ENCODE measurements at places on chromosomes 2 and 18. TPM values are rescaled to one million over a fixed set of nuclear protein-coding genes. Genes with fewer than 3 reads are reported as not detected.
A peak's percentile ranks its signal among the peaks of the same experiment; 100 is the strongest.

DNA sequence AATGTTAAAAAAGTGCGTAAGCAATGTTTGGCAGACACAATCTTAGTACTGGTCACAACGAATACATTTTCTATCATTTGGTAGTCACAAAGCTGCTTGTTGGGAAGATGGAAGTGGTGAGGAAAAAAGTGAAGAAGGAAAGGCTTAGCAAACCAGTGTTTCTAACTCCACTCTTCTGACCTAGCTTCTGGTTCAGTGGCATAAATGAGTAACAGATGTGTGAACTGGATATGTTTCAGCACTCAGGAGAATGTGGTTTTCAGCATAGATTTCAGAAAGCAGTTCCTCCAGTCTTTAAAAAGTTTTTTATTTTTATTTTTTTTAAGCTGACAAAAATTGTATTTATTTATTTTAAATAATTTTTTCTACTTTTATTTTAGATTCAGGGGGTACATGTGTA is 357.1 kb downstream of the CPS1 start:
- DNase-seq, result no peak

GRCh38 chr2:64267699-64268098 is 123.5 kb upstream of the PELI1 start:
- no peak for DNase-seq

DNA sequence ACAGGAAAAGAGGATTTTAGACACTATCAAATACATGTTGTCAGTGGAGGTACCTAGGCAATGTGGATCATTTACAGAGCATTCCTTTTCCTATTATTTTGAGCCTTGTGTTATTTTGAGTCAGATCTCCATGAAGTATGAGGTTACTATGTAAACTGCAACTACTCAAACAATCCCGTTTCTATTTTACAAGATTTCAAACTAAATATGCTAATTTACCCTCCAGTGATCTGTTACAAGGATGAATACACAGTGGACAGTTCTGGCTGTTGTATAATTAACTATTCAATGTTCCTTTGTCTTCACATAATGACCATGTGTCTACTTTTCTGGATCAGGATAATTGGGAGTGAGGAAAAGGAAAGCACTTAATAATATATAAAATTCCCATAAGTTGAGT is 4.6 kb downstream of the HOXD1 start:
- no peak for DNase-seq

- no peak for DNase-seq
Measured at GRCh38 chr18:59305295-59305694, 13.2 kb downstream of the CPLX4 start.

- no peak for DNase-seq
Measured at GRCh38 chr18:7908681-7909299, 341.7 kb downstream of the PTPRM start.

- DNase-seq, result no peak
Measured at GRCh38 chr2:211368467-211368866, 812.1 kb downstream of the CPS1 start.

GRCh38 chr2:226971084-226971483 is 135.2 kb downstream of the RHBDD1 start:
- DNase-seq, result no peak

DNA sequence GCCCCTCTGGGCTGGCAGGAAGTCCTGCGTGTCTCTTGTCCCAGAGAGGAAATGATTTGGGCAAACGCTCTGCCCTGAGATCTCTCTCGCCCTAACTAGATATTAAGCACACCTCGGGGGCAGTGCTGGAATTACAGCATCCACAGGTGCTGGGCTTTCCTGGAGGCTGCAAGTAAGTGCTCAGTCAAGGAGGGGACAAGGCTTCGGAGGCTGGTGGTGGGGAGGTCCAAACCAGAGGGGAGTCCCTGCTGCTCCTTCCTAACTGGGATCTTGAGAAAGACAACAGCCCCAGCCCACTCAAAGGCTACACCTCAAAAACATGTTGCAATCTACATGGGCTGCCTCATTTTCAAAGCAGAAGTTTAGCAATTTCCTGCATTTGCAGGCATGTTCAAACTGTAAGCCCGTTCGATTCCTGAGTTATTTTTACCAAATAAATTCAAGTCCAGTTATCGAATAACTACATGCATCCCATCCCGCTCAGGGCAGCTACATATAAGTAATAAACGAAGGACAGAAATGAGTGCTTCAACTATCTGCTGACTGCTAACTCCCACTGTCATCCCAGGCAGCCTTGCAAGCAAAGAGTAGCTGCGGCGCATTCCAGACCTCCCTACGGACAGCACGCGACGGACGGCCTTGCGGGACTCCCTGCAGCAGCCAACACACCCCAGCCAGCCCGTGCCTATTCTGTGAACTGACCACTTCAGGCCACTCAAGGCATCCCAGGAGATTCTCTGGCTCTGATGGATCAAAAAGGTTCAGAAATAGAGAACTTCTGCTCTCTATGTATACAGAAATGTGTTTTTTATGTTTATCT is 27.5 kb downstream of the ZNF516 start:
- DNase-seq, result no peak

- no peak for DNase-seq
Measured at GRCh38 chr18:6509832-6510231, 95.1 kb upstream of the L3MBTL4 start.

GRCh38 chr2:39667104-39667885 is 1.6 kb downstream of the TMEM178A start:
- DNase-seq, result no peak

- DNase-seq, result no peak
Measured at GRCh38 chr18:27022477-27022876, 157.0 kb upstream of the AQP4 start.

- no peak for DNase-seq
Measured at GRCh38 chr18:58823412-58823811, 41.3 kb upstream of the ZNF532 start.

- DNase-seq, result no peak
Measured at GRCh38 chr18:35497027-35497369, 762 bp downstream of the INO80C start.

GRCh38 chr2:43293744-43294695 is 67.6 kb upstream of the ZFP36L2 start:
- peak; percentile 70 for DNase-seq

- no peak for DNase-seq
Measured at GRCh38 chr2:110991911-110992310, 128.8 kb upstream of the BCL2L11 start.

GRCh38 chr2:126739141-126739540 is 83.2 kb downstream of the GYPC start:
- no peak for DNase-seq

DNA sequence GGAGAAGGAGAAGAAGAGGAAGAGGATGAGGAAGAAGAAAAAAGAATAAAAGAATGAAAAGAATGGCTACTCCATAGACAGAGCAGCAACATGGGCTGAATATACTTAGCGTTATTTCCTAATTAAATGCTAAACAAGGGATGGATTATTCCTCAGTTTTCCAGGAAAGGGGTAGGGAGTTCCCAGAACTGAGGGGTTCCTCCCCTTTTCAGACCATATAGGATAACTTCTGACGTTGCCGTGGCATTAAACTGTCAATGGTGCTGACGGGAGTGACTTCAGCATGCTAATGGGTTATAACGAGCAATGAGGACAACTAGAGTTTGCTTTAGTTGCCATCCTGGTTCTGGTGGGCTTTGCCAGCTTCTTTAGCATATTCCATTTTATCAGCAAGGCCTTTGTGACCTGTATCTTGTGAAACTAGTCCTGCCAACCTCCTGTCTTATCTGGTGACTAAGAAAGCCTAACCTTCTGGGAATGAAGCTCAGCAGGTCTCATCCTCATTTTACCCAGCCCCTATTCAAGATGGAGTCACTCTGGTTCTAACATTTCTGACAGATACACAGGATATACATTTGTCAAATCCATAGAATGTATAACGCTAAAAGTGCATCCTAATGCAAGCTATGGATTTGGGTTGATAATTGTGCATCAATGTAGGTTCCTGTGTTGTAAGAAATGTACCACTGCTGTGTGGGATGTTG is 152.3 kb downstream of the MAIP1 start:
- no peak for DNase-seq

Gene PRSS56
- not detected for total RNA-seq

Gene INPP5D
- 26.2 TPM for total RNA-seq

Gene DSEL
- 7.6 TPM for total RNA-seq

Gene GAD1
- total RNA-seq, result not detected

Gene CNDP1
- total RNA-seq, result not detected

Gene CYTIP
- 0.82 TPM for total RNA-seq

Gene CABYR
- 3.0 TPM for total RNA-seq
